ENCODE measurements at places on chromosomes 5 and 9. TPM values are rescaled to one million over a fixed set of nuclear protein-coding genes. Genes with fewer than 3 reads are reported as not detected.

GRCh38 chr9:126906091-126906490 lies 8.5 kb upstream of the RALGPS1 start:
- DNase-seq = no peak

CRB2 gene
- total RNA-seq = 1.7 TPM

CCDC180 gene
- total RNA-seq = 6.2 TPM

- no peak for DNase-seq
Measured at GRCh38 chr9:131963072-131964030, 116.3 kb downstream of the MED27 start.

DNA sequence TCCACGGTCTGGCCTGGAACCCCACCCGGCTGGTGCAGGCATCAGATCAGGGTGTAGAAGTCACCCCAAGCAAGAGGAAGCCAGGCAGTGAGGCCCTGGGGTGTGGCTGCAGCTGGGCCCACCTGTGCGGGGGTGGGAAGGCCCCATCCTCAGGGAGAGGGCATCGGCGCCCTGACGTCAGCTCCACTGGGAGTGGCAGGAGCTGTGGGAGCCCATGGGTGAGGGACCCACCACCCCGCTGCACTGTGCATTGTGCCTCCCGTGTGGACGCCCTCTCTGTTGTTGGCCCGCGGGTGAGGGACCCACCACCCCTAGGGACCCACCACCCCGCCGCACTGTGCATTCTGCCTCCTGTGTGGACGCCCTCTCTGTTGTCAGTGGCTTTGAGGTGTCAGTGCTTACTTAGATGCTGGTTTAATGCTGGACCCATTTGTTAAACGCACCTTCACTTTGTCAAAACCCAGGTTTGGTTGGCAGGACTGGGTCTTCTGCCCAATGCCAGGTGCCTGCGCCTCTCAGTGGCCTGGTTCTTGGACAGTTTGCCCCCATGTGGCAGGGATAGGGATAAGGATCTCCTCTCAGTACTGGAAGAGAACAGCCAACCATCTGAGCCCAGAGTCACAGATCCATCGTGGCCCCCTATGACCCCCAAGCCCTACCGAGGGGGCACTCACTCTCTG lies 6.9 kb upstream of the EXOC3 start:
- peak; percentile 87 for DNase-seq

GRCh38 chr9:90189306-90189705 lies 453.3 kb downstream of the DIRAS2 start:
- DNase-seq = no peak

GRCh38 chr5:134659456-134659855 lies 10.9 kb downstream of the SEC24A start:
- DNase-seq = no peak

SEMA5A gene
- total RNA-seq = 6.5 TPM

DNA sequence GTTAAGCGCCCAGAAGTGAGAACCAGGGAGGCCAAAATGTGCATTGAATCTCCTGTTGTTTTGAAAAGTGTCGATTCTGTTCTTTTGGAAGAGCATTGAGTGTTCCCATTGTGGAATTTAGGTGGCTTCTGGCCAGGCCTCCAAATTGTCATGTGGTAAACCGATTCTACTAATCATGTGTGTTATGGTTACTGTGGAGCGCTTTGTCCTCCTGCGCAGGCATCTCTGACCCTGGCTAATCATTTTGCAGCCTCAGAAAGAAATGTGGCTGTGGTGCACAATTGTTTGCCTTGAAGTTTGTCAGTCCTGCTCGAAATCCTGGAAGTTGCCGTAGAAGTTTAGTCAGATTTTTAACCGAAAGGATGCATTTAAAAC lies 121.3 kb downstream of the RASGRF2 start:
- no peak for DNase-seq

DNA sequence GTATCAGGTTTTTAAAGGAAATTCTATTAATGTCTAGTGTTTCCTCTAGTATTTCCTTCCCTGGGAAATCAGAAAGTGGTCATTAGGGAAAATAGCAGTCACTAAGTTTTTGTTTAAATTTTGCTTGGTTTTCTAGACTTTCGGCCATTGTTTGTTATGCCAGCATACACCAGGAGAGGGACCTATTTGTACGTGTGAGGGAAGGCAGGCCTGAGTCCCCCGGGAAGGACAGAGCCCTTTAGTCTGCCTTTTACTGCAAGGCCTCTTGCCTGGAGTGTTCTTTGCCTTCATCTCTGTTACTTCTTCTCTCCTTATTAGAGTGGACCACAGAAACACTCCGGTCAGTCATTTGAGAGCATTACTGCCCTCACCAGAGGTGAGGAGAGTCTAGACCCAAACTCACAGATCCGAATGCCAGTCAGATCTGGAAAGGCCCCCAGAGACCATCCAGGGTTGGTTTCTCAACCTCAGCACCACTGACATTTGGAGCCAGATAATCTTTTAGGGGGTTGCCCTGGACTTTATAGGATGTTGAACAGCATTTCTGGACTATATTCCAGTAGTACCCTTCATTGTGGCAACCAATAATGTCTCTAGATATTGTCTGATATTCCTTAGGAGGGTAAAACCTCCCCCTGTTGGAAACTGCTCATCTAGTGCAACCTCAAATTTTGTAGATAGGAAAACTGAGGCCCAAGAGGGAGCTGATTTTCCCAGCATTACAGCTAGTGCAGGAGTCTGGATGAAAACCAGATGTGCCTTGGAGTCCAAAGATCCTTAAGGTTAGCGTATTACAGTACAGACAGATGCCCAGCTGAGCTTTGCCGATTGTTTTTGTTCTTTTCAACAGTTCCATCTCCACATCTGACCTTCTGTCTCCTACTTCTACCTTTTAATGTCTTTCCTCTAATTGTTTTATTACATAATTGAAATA lies 93.0 kb upstream of the NIPAL4 start:
- DNase-seq = peak; percentile 74

SPATA31A3 gene
- not detected for total RNA-seq

TCF7 gene
- 2.4 TPM for total RNA-seq

DNA sequence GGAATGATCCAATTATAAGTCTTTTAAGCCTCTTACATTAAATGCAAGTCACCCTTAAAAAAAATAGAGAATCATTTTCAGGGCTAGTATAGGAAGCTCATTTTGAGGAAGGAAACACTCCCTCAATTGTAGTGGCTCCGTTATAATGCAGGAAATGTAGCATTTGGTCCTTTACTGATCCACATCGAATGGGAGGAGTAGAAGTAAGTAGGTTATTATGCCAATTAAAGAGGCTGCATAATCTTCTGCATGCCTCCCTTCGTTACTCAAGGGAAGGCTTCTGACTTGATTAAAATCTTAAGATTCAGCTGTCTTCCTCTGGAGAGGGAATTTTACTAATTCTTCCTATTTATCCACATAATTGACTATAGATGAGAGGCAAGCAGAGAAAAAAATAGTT lies 579.2 kb upstream of the COX7C start:
- DNase-seq = no peak

GRCh38 chr5:57749396-57749795 lies 266.8 kb upstream of the ACTBL2 start:
- DNase-seq = no peak

- no peak for DNase-seq
Measured at GRCh38 chr5:135308752-135309151, 90.3 kb downstream of the MACROH2A1 start.

- DNase-seq = no peak
Measured at GRCh38 chr9:18717759-18718158, 243.8 kb downstream of the ADAMTSL1 start.

ANKRD34B gene
- 0.03 TPM for total RNA-seq

CNTNAP3B gene
- total RNA-seq = 2.0 TPM

PCDHGA8 gene
- 0.22 TPM for total RNA-seq
